ENCODE measurements at places on chromosomes 5 and 9. TPM values are rescaled to one million over a fixed set of nuclear protein-coding genes. Genes with fewer than 3 reads are reported as not detected.

TMEM174 gene
- 27.2 TPM for polyA plus RNA-seq

CDH6 gene
- polyA plus RNA-seq, result 78.5 TPM

SLC27A6 gene
- 1.7 TPM for polyA plus RNA-seq

CCNH gene
- 46.8 TPM for polyA plus RNA-seq

PCDHA13 gene
- polyA plus RNA-seq, result not detected

NEUROG1 gene
- polyA plus RNA-seq, result not detected

SPTAN1 gene
- polyA plus RNA-seq, result 483 TPM

SPATA31D4 gene
- polyA plus RNA-seq, result not detected

RECK gene
- 25.4 TPM for polyA plus RNA-seq

MORN5 gene
- polyA plus RNA-seq, result 2.6 TPM

TICAM2 gene
- 3.8 TPM for polyA plus RNA-seq

CAVIN4 gene
- 3.9 TPM for polyA plus RNA-seq

IL13 gene
- 0.12 TPM for polyA plus RNA-seq

Data from renal pelvis (tissue), 12 donors.